Prostate gland (tissue), 2 donors: ENCODE measurements at places on chromosomes 16 and 17.

DNA sequence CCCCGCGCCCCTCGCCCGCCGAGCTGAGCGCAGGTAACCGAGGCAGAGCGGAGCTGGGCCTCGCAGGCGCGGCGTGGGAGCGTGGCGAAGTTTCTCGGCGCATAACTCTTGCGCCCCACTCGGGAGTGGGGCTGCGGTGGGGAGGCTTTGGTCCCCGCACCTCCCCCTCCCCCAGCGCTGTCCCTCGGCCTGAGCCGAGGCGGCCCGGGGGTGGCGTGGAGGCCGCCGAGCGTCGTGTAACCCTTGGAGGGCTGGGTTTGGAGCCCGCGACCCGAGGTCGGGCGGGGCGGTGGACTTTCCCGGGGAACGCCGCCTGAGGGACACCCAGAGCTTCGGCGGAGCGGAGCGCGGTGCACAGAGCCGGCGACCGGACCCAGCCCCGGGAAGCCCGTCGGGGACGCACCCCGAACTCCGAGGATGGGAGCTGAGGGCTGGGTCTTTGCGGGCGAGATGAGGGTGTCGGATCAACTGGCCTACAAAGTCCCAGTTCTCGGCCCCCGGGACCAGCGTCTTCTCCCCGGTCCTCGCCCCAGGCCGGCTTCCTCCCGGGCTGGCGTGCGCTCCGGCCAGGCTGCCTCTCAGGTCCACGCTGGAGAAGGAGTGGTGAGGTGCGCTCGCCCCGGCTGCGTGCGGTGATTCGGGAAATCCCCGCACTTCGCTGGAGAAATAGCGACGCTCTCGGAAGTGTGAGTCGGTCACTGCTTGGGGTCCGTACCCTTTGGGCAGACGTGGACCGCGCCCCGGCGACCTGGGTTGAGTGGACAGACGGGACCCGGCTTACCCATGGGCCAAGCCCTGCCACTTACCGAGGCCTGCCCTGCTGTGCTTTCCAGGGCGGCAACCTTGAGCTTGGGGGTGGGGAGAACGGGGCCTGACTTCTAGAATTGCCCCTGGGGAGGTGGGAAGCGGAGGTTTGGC lies 168.4 kb downstream of the RAB11FIP4 start:
- H3K4me3 ChIP-seq: peak overlapping the region; percentile 74
- H3K36me3 ChIP-seq: no peaks in the 10 kb centered on the region
- peaks cover 14% of the 10 kb centered on the region for H3K4me1 ChIP-seq
- no peak for DNase-seq
- H3K27ac ChIP-seq: peak overlapping the region; percentile 92

DNA sequence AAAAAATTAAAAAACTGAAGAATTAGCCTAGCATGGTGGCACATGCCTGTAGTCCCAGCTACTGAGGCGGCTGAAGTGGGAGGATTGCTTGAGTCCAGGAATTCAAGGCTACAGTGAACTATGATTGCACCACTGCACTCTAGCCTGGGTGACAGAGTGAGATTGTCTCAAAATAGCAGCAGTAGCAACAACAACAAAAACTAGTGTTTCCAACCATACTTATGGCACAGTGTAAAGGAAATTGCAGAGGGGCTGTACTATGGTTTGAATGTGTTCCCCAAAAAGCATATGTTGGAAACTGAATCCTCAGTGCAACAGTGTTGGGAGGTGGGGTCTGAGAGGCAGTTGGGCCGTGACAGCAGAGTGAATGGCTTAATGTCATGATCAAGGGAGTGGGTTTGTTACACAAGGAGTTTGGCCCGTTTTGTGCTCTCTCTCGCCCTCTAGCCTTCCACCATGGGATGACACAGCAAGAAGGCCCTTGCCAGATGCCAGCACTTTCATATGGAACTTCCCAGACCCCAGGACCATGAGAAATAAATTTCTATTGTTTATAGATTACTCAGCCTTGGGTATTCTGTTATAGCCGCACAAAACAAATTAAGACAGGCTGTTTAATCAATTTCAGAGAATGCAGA lies 70.0 kb downstream of the PGS1 start:
- no peak overlapping the region for H3K27ac ChIP-seq
- H3K4me3 ChIP-seq: no peak overlapping the region
- no peaks in the 10 kb centered on the region for H3K4me1 ChIP-seq
- H3K27me3 ChIP-seq: no peaks in the 10 kb centered on the region
- no peak for DNase-seq
- H3K36me3 ChIP-seq: no peaks in the 10 kb centered on the region

DNA sequence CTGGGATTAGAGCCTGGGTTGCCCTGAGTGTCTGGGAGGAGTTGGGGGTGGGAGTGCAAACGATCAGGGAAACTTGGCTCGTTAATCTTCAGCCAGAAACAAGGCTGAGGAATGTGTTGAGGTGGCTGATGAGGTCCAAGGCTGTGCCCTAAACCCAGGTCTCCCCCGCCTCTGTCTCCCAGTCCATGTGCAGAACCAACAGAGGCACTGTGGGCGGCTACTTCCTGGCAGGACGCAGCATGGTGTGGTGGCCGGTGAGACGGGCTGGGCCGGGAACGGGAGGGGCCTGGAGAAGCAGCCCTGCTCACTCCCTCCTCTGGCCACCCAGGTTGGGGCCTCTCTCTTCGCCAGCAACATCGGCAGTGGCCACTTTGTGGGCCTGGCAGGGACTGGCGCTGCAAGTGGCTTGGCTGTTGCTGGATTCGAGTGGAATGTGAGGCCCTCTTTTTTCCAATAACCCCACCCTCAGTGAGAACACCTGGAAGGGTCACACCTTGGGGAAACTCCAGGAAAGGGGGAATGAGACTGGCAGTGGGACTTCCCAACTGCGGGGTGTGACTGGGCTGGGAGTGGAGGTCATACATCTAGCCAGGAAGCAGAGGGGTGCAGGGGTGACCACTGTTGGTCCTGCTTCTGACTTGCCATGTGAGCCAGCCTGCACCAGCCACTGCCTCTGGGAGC lies 1.7 kb downstream of the SLC5A2 start:
- no peaks in the 10 kb centered on the region for H3K4me1 ChIP-seq
- no peak for DNase-seq
- H3K27me3 ChIP-seq: no peaks in the 10 kb centered on the region
- H3K36me3 ChIP-seq: no peaks in the 10 kb centered on the region

- H3K27me3 ChIP-seq: no peaks in the 10 kb centered on the region
- DNase-seq: peak; percentile 92
- peaks cover 30% of the 10 kb centered on the region for H3K4me1 ChIP-seq
- no peaks in the 10 kb centered on the region for H3K36me3 ChIP-seq
- no peak overlapping the region for H3K4me3 ChIP-seq
- peak overlapping the region; percentile 70 for H3K27ac ChIP-seq
Measured at GRCh38 chr17:28527859-28528258, 21.7 kb downstream of the FOXN1 start.

GRCh38 chr16:17431968-17432625 lies 38.7 kb downstream of the XYLT1 start:
- no peak for DNase-seq
- H3K27ac ChIP-seq: no peak overlapping the region
- no peaks in the 10 kb centered on the region for H3K4me1 ChIP-seq
- H3K4me3 ChIP-seq: no peak overlapping the region
- no peaks in the 10 kb centered on the region for H3K27me3 ChIP-seq

DNA sequence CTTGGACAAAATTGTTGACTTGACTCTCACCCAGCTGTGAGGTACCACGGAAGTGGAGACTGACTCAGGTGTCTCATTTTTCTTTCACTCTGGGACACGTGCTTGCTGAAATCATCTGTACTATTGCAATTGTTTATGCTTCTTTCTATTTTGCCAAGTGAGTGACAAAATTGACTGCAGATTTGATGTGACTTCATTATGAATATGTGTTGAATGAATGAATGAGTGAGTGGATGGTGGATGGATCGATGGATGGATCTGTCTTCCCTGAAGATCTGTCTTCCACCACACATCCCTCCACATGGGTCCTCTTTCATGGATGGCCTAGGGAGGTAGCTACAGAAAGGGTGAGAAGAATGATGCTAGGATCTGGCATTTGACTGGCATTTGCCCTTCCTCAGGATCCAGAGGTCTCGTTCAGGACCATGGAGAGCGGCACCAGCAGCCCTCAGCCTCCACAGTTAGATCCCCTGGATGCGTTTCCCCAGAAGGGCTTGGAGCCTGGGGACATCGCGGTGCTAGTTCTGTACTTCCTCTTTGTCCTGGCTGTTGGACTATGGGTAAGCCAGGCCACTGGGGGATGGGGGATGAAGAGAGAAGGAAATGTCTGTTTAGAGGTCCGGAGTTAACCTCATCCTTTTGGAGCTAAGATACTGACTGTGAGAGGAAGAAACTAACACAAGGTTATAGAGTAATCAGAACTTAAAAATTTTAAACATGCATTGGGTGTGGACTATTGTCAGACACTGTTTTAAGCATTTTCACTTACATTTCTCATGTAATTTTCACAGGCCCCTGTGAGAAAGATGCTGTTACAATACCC lies 12.7 kb downstream of the SLC5A11 start:
- H3K4me1 ChIP-seq: peaks cover 2% of the 10 kb centered on the region
- H3K27me3 ChIP-seq: no peaks in the 10 kb centered on the region
- DNase-seq: no peak
- H3K4me3 ChIP-seq: no peak overlapping the region
- no peak overlapping the region for H3K27ac ChIP-seq

DNA sequence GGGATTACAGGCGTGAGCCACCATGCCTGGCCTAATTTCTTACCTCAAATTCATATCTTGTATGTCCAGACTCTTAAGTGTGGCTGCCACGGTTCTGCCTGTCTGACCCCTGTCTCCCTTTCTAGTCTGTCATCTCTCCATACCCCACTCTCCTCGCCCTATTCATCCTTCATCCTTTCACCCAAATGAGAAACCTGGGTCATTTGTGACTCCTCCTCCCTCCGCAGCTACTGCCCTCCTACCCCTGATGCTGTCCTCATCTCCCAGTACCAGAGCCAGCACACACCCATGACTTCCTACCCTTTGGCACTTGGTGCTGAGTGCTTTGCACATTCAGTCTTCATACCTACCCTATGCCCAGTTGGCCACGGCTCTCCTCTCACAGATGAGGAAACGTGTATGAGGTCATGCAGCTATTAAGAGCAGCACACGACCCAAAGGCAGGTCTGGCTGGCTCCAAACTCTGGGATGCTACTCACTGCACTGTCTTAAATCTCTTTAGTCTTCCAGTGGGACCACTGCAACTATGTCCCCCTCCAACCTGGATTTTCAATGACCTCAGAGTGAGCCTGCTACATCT lies 1.6 kb downstream of the SPATA32 start:
- no peak for DNase-seq
- H3K4me3 ChIP-seq: no peak overlapping the region
- H3K4me1 ChIP-seq: peaks cover 7% of the 10 kb centered on the region

- H3K4me1 ChIP-seq: no peaks in the 10 kb centered on the region
- no peak for DNase-seq
Measured at GRCh38 chr17:14118951-14119350, 49.6 kb downstream of the COX10 start.

- no peaks in the 10 kb centered on the region for H3K27me3 ChIP-seq
- no peaks in the 10 kb centered on the region for H3K4me1 ChIP-seq
- H3K4me3 ChIP-seq: peak overlapping the region; percentile 12
- no peak for DNase-seq
Measured at GRCh38 chr17:58330997-58331814, 2.6 kb upstream of the TSPOAP1 start.

GRCh38 chr16:75238853-75239541 lies 12.4 kb downstream of the BCAR1 start:
- no peak overlapping the region for H3K4me3 ChIP-seq
- H3K27me3 ChIP-seq: no peaks in the 10 kb centered on the region
- H3K4me1 ChIP-seq: peaks cover 23% of the 10 kb centered on the region
- H3K36me3 ChIP-seq: peaks cover 5% of the 10 kb centered on the region
- DNase-seq: no peak

GRCh38 chr16:31403590-31404352 lies 10.6 kb downstream of the ITGAD start:
- no peaks in the 10 kb centered on the region for H3K4me1 ChIP-seq
- H3K27me3 ChIP-seq: no peaks in the 10 kb centered on the region
- H3K4me3 ChIP-seq: no peak overlapping the region
- no peak for DNase-seq
- H3K27ac ChIP-seq: no peak overlapping the region

DNA sequence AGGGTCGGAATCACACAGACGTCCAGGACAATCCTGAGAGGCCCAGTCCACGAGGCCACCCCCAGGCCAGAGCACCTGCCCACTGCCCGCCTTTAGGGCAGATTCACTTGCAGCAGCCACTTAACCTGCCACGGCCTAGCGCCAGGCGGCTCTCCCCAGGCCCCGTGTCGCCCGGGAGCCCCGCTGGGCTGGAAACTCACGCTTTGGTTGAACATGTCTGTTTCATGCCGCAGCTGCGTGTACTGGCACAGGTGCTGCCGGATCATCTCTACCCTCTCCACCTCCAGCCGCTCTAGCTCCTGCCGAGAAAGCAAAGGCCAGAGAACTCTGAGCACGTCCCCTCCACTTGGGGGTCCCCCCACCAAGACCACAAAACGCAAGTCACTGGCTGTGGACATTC lies 12.7 kb upstream of the RCVRN start:
- H3K4me3 ChIP-seq: no peak overlapping the region
- no peaks in the 10 kb centered on the region for H3K27me3 ChIP-seq
- H3K36me3 ChIP-seq: no peaks in the 10 kb centered on the region
- H3K4me1 ChIP-seq: no peaks in the 10 kb centered on the region
- H3K27ac ChIP-seq: no peak overlapping the region

- peak; percentile 2 for DNase-seq
- no peak overlapping the region for H3K27ac ChIP-seq
- peaks cover 40% of the 10 kb centered on the region for H3K36me3 ChIP-seq
- no peak overlapping the region for H3K4me3 ChIP-seq
Measured at GRCh38 chr16:70159355-70160348, 13.9 kb upstream of the CLEC18C start.

DNA sequence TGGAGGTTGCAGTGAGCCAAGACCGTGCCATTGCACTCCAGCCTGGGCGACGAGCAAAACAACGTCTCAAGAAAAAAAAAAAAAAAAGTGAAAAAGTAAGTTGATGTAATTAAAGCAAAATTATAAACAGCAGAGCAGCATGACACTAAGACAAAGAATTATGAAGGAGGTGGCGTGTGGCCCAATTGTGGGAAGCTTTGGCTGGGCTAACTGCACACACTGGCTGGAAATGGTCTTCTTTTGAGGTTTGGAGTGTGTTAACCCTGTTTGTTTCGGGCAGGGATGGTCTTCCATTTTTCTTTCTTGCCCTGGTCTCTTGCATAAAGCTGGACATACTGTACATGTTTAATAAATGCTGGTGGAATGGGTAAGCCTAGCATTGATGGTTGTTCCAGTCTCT lies 54.8 kb downstream of the RAP1GAP2 start:
- DNase-seq: no peak
- no peaks in the 10 kb centered on the region for H3K27me3 ChIP-seq
- H3K4me1 ChIP-seq: no peaks in the 10 kb centered on the region
- no peaks in the 10 kb centered on the region for H3K36me3 ChIP-seq
